ENCODE measurements at places on chromosomes 7 and 10. TPM values are rescaled to one million over a fixed set of nuclear protein-coding genes. Genes with fewer than 3 reads are reported as not detected.

Gene SLC16A12
- total RNA-seq: not detected

Gene TRIM73
- total RNA-seq: 10.7 TPM

Gene IDI2
- total RNA-seq: not detected

Gene OR2A5
- total RNA-seq: not detected

DNA sequence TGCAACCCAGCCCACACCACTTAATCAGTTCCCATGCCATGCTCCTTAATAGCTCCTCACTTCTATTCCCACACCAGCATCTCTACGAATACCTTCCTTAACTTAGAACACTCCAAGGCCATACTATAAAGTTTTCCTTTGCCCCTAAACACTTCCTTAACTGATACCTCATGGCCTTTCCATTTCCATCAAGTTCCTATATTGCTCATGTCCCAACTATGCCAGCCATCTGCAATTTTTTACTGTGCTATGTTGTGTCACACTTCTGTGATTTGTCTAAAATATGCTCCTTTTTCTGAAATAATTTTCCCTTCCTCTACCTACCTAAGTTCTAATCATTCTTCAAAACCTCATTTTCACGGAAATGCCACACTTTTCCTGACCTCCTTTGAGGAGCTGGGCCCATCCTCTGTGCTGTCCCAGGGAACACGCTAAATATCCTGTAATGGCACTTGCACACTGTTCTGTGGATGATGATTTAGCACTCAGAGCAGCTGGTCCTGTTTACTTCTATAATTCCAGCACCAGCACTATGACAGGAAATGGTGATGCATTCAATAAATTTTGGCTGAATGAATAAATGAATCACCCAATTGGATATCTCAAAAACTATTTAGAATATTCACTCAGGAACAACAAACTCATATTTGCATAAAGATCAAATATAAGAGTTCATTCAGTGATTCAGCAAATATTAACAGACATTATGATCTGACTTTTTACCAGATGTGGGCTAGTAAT is 266.5 kb upstream of the HGF start:
- H3K27me3 ChIP-seq: no peaks in the 10 kb centered on the region
- no peak overlapping the region for H3K4me3 ChIP-seq
- no peaks in the 10 kb centered on the region for H3K36me3 ChIP-seq
- no peak overlapping the region for H3K27ac ChIP-seq
- DNase-seq: no peak

DNA sequence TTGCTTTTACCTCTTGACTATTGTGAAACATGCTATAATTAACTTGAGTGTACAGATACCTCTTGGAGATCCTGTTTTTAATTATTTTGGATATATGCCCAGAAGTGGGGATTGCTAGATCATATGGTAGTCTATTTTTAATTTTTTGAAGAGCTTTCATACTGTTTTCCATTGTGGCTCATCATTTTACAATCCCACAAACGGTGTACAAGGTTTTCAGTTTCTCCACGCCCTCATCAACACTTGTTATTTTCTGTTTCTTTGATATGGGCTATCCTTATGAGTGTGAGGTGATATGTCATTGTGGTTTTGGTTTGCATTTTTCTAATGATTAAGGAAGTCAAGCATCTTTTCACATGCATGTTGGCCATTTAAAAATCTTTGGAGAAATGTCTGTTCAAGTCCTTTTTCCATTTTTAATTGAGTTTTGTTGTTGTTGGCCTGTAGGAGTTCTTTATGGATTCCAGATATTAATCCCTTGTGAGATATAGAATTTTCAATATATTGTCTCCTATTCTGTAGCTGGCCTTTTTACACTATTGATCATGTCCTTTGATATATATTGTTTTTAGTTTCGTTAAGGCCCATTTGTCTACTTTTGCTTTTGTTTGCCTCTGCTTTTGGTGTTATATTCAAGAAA is 7.5 kb downstream of the AGK start:
- H3K27ac ChIP-seq: peak overlapping the region; percentile 86
- H3K27me3 ChIP-seq: no peaks in the 10 kb centered on the region
- peaks cover 30% of the 10 kb centered on the region for H3K4me1 ChIP-seq
- no peak overlapping the region for H3K4me3 ChIP-seq
- no peak for DNase-seq
- peaks cover 21% of the 10 kb centered on the region for H3K36me3 ChIP-seq

Data from natural killer cell (primary cell).